ENCODE measurements at places on chromosomes 5 and 9.

GRCh38 chr5:133610489-133611356 is 1.6 kb downstream of the FSTL4 start:
- peak; percentile 15 for DNase-seq

GRCh38 chr9:97980479-97980803 is 2.7 kb upstream of the ANP32B start:
- DNase-seq: no peak

GRCh38 chr5:6568889-6569288 is 64.0 kb downstream of the NSUN2 start:
- DNase-seq: no peak

DNA sequence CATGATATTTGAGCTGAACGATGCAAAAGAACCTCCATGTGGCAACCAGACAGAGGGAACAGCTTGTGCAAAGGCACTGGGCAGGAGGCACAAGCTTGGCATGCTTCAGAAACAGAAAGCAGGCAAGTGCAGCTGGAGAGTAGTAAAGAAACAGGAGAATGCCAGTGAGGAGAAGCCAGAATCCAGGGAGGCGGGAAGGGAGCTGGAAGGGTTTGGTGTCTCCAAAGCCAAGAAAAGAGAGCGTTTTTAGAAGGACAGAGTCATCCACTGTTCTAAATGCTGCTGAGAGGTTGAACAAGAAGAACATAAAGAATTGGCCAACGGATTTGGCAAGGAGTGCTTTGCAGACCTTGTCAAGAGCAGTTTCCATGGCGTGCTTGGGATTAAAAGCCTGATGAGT is 124.7 kb downstream of the TLE1 start:
- DNase-seq: no peak

GRCh38 chr5:176589039-176589769 is 20.8 kb downstream of the GPRIN1 start:
- DNase-seq: no peak

GRCh38 chr5:6423327-6424109 is 25.1 kb upstream of the UBE2QL1 start:
- no peak for DNase-seq

DNA sequence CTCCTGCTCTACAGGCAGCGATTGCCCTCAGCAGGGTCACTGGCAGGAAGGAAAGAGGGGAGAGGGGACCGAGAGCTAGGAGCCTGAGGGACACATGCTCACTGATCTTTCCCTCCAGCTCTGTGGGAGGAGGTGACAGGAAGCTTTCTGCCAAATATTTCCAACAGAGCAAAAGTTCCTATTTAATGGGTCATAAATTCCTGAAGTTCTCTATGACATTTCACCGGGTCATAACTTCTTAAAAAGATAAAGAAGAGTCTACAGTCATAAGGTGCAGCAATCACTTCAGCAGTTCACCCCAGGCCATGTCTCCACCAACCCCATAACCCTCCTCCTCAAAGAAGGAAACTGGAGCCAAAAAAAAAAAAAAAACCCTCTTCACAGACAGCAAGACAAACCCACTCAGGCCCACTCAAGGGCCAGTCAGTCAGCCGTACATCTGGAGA is 481.1 kb downstream of the NR2F1-AS1 start:
- no peak for DNase-seq

- DNase-seq: no peak
These were observed 9.1 kb upstream of the PSIP1 start for GRCh38 chr9:15519831-15520230.

DNA sequence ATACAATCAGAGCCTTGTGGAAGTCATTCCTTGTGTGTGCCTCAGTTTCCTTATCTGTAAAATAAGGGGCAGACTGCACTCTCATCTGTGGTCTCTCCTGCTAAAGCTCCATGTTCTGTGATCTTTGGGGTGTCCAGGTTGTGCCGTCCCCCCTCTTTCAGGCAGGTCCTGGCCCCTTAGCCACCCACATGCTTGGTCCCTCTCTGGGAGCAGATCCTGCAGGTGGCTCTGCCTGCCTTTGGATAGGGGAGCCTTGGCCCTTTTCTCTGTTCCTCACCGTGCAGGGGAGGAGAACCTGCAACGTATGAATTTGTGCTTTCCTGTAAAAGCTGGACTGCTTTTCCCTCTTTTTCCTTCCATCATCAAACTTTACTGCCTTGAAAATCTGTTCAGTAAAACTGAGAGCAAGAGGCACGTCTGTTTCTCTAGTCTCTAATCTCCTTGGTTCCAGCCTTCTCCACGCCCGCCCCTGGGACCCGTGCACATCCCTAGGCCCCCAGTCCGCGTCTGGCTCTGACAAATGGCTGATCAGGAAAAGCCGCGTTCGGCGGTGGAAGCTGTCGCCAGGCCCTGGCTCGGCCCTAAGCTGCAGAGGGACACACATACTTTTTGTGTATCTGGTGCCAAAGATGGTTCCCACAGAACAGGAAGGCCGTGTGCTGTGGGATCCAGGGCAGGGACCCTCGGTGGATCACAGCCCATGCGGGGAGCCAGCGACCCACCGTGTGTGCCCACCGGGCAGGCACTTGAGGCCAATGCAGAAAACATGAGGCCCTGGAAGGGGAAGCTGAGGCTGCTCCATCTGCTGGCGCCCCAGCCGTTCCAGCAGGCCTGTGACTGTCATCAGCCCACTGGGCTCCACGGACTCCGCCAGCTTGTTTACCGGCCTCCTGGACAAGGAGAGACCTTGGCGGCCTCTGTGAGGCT is 43.4 kb upstream of the COL5A1 start:
- DNase-seq: no peak

DNA sequence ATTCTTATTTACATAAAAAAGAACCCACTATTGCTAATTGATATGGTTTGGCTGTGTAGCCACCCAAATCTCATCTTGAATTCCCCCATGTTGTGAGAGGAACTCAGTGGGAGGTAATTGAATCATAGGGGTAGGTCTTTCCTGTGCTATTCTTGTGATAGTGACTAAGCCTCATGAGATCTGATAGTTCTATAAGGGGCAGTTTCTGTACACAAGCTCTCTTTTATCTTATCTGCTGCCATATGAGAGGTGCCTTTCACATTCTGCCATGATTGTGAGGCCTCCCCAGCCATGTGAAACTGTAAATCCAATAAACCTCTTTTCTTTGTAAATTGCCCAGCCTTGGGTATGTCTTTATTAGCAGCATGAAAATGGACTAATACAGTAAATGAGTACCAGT is 58.2 kb upstream of the PRR16 start:
- no peak for DNase-seq

GRCh38 chr5:73431204-73431851 is 17.2 kb downstream of the FOXD1 start:
- no peak for DNase-seq

DNA sequence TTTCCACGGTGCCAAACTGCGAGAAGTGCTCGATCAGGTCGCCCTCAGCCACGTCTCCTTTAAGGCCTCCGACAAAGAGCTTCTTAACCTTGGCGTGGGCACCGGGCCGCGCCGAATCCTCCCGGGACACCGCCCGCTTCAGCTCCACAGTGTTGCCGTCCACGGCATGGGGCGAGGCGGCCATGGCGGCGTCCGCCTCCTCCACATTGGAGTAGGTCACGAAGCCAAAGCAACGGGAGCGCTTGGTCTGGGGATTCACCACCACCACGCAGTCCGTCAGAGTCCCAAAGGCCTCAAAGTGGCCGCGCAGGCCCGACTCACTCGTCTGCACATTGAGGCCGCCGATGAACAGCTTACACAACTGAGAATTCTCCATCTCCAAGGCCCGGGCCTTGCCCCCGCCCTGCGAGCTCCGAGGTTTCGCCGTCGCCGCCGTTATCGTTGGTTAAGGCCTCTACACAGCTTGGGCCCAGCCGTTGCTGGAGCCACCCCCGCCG is 424 bp downstream of the HNRNPA0 start:
- DNase-seq: no peak

DNA sequence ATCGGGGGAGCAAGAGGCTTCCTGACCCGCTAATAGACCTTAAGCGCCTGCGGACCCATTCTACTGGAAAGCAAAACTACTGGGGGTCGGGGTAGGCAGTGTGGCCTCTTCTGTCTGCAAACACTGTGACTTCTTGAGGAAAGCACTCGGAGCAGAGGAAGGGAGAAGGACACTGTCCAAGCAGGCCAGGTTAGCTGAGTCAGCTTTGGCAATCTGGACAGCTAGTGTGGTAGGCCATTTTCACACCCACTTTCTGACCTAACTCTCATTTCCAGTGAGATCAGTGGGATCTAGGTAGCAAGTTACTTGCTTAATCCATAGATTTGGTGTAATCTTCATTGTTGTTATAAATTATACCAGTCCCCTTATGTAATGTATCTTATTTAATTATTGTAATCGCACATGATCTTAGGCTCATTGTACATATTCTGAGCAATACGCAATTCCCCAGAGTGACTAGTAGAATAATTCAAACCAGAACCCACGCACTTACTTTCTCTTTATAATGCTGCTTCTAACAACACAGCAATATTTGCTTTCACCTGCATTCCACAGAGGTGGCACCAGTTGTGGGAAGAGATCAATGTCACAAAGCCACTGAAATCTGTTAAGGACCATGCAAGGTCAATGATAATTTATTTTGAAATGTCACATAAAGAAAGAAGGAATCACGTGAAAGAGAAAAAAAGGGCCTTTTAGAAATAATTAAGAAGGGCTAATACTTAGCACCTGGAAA is 82.9 kb downstream of the NREP start:
- no peak for DNase-seq

DNA sequence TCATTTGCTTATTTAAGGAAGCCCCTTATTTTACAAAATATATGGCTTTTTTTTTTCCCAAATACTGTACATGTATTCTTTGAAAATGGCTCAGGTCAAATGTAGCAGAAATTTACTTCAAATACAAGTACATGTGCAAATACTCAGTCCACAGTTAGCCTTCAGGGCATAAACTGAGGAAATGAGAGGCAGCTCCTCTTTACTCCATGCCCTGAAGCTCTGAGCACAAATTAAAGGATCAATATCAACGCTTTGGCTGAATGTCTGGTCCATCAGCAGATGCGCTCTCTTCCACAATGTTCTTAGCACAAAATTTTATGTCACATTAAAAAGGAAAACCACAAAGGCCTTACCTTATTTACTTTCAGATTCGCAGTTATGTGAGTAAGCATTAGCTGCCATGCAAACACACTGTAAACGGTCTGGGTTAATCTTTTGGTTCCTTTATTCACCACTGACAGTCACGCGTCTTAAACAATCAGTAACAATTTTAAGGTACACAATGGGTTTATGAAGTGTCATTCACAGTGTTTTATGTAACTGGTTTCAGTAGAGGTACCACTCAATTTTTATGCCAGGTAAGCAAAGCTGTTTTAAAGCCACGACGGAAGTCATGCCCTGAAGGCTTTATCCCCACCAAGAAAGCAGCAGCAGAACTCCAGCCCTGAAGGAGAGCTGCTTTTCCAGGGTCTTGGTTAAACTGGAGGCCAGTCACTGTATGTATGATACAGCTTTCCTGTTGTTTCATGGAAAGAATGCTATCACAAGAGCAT is 103.4 kb downstream of the OTULIN start:
- DNase-seq: no peak
